Ureter (tissue), 1 donor: ENCODE measurements at places on chromosomes 3 and 15. TPM values are rescaled to one million over a fixed set of nuclear protein-coding genes. Genes with fewer than 3 reads are reported as not detected.

- DNase-seq = no peak
These were observed 132.9 kb upstream of the LRIG1 start for GRCh38 chr3:66633402-66634381.

GRCh38 chr3:50419595-50420370 is 60.5 kb upstream of the TMEM115 start:
- DNase-seq = no peak

DNA sequence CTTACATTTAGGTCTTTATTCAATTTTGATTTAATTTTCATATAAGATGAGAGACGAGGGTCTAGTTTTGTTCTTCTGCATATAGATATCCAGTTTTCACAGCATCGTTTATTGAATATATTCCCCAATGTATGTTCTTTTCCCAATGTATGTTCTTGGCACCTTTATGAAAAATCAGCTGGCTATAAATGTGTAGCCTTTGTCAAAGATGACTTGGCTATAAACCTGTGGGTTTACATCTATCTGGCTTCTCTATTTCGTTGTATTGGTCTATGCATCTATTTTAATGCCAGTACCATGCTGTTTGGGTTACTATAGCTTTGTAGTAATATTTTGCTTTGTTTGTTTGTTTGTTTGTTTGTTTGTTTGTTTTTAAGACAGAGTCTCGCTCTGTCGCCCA is 11.7 kb upstream of the IREB2 start:
- no peak for DNase-seq

DNA sequence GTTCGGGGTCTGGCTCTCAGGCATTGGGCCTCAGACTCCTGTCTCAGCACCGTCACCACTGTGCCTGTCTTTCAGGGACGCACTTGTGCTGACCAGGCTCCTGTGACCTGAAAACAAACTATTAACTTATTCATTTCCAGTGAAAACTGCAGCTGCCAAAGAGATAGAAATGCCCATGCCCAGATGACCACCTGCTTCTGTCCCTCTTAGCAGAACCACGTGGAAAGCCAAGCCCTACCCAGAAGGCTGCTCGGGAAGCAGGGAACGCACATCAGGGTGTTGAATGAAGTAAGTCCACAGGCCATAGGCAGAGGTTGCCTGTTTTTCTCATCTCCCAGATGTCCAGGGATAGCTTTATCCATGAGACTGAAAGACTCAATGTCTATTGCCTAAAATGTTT is 219.3 kb downstream of the EBLN2 start:
- no peak for DNase-seq

DNA sequence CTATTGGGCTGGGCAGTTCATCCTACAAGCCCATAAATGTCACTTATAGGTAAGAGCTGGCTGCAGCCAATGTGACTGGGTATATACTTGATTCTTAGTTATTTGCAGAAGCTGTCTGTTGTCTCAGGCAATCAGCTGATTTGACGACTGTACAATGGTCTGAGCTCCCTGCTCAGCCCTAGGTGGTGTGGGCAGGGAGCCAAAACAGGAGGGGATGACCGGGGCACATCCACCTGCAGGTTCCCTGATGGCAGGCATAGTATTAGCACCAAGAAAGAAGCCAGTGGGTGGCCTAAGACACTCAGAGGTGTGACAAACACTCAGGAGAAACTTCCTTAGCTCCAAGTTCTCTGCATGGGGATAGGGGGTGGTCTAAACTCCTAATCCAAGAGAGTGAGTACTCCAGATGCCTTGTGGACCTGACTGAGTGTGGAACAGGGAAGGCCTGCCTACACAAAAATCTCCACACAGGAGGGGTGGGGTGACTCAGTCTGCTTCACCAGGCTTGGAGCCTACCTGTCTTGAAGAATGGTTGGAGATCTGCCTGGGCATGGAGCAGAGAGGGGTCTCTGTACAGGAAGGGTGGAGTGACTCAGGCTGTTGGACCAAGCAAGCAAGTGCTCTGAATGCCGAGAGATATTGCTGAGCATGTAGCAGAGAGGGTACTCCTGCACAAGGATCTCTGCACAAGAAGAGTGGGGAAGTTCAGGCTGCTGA is 690.4 kb upstream of the NAALADL2 start:
- DNase-seq = no peak

DNA sequence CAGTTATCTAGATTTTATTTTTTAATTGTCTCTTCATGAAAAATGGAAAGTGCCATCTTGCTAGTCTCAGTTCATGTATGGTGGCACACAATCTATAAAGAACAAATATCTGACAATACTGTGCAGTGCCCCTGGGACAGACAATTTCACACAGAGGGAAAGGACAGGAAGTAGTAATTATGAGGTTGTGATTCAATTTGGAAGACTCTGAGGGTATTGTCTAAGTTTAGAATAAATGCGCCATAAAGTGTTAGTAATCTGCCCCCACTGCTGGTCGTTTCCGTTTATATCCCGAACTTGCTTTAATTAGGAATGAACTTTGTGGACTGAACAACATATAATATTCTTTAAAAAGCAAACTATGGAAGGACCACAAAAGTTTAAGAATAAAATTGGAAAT is 196.4 kb upstream of the SLC24A5 start:
- no peak for DNase-seq

DNA sequence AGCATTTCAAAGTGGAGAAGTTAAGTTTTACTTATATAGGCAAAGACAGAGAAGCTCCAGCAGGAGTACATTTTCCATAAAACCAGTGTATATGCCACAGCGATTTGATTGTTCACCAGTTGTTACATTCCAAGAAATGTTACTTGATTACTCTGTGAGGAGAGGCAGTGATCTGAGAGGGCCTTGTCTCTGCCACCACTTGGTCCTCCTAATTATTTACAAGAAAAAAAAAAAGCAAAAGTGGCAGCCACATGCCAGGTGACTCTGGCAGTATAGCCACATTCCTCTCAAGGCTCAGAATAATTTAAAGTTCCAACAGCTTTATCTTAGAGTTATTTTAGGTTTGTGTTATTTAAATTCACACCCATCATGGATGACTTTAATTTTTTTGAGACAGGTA is 1077.8 kb downstream of the ZPLD1 start:
- DNase-seq = no peak

- DNase-seq = no peak
These were observed 6.8 kb downstream of the SKOR1 start for GRCh38 chr15:67832031-67832551.

GRCh38 chr3:99990179-99990578 is 124.1 kb downstream of the FILIP1L start:
- DNase-seq = no peak

- DNase-seq = no peak
These were observed 75.5 kb downstream of the RBPMS2 start for GRCh38 chr15:64699751-64700388.

DNA sequence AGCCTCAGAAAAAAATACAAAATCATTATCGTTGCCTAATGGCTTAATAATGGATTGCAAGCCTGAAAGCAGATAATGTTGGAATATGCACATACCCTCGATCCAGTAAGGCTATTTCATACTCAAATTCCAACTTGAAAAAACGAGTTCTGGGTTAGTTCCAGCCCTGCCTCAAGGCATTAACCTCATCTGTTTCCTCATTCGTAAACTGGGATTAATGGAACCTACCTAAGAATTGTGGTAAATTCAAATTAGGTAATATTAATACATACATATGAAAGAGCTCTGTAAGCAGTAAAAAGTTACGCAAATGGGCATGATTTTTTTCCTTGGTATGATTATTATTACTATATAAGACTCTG is 107.5 kb downstream of the SRGAP3 start:
- DNase-seq = no peak

- DNase-seq = no peak
These were observed 96.8 kb downstream of the ANXA2 start for GRCh38 chr15:60301024-60301423.

- no peak for DNase-seq
These were observed 4.6 kb upstream of the CCK start for GRCh38 chr3:42270561-42270960.

- no peak for DNase-seq
These were observed 26.2 kb downstream of the NME9 start for GRCh38 chr3:138303474-138303873.

GRCh38 chr3:69065318-69065964 is 13.3 kb upstream of the TMF1 start:
- no peak for DNase-seq

DNA sequence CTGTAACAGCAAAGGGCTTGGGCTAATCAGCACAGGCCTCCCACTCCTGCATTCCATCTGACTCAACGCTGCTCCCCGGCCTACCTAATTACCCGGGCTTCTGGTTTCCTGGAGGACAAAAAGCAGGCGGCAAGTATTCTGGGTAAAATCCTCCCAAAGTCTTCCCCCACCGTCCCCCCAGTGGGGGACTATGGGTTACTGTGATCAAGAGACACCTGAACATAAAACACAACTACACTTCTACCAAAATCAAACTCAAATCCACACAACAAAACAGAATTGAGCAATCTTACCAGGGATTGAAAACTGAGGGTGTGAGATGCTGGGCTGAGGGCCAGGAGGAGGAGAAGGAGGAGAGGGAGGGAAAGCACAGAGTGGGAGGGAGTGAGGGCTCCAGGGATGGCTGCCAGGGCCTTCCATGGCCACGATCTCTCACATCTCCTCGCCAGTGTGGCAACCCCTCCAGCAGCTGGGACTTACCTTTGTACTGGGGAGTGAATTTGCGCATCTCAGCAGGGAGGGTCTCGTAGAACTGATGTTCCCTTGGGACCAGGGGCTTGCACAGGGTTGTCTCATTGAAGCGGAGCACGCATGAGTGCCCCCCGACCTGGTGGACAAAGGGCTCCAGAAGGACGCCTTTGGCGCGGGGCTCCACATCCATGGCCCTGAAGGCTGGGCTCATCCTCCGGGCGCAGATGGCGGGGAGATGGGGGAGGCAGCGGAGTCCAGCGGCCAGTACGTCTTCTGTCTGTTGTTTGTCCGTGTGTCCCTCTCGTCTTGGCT is 9.1 kb upstream of the NCKIPSD start:
- peak; percentile 73 for DNase-seq

DNA sequence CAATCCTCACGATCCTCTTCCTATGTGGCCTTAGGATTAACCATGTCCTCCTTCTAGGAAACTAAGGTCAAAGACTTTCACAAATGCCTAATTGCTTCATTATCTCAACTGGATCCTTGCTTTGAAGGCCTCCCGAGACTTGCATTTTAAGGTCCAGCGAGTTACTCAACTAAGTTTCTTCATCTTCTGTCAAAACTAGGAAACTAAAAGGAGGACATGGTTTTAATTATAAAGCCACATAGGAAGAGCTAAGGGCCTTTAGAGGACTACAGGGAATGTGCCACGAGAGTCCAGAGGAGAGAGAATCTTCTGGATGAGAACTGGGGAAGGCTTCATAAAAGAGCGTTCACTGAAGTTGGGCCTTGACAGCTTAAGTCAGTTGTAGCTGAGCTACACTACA is 87.8 kb upstream of the LPP start:
- no peak for DNase-seq

DNA sequence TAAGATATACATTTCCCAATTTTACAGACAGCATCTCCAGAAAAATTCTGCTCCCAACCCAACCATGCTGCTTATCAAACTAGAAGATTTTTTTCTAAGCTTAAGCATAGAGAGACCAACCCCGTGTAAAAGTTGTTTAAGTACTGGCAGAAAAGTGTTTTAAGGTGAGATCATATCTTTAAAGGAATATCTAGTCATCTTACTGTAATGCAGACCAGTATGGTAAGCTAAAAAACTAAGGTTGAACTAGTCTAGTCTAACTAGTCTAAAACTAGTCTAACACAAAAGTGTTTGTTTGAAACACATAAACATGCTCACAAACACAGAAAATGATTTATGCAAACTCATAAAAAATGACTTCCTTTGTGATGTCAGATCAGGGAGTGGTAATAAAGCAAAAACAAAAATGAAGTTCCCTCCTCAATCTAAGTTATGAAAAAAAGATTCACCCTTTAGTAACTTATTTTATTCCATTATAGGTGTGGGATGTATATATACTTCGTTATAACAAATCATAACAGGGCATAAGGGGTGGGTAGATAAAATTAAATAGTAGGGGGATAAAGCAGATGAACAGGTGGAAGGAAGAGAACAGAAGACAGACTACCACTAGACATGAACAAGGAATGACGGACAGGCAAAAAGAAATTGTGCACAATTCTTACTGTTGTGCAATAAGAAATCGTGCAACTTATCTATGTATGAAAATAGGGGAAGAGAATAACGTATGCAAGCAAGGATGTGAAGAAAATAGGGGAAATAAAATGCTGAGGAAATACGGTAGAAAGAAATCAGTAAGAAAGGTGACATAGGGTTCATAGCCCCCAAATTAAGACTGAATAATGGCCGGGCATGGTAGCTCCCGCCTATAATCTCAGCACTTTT is 10.0 kb downstream of the MYO5A start:
- no peak for DNase-seq

DNA sequence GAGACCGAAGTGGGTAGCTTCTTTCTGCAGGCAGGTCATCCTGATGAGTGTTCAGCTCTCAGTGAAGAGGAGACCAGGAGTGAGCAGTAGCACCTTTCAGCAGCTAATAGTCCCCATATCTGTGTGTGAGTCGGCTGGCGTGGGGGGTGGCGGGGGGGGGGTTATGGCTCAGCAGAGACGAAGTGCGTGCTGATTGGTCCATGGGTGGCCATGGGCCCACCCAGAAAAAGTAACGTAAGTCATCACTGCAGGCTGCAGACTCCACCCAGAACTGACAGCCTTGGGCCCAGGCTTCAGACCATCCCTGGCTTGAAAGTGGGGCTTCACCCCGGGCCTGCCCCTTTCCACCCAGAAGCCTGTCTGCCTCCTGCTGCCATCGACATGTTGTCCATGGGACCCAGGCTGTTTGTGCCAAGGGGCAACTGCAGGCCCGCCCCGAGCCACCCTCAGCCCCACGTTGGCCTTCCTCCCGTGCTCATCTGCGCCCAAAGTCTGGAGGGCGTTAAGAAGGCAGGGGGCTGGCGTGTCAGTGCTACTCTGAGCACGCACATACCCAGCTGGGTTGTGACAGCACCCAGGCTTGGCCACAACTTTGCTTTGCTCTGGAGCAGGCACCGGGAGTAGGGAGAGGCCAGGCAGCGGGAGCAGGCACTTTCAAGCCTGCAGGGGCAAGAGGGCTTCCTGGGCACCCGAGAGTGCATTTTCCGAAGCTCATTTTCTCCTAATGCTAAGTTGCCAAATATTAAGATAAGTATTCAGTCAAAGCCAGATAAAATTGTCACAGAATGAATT is 511.7 kb upstream of the CDIN1 start:
- no peak for DNase-seq

GRCh38 chr3:49454458-49454857 is 15.6 kb upstream of the DAG1 start:
- no peak for DNase-seq

DNA sequence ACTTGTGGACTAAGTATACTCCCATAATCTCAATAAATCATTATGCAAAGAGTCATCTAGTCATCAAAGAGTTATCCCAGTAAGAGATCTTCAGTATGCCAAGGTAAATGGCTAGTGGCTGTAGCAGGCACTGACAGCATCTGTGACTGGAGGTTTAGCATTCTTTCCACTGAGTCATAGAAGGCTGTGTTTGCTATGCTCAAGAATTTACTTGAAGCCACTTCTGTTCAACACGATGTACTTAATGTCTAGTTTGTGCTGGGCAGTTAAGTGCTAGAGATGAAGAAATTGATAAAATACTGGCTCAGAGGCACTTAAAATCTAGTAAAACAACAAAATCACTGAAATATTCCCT is 13.0 kb downstream of the ZBED2 start:
- DNase-seq = no peak

The TMEM40 gene
- 63.3 TPM for total RNA-seq

The CCDC13 gene
- total RNA-seq = 1.2 TPM

The PTPN9 gene
- total RNA-seq = 37.9 TPM

The GABRR3 gene
- total RNA-seq = 0.10 TPM
